ENCODE measurements at places on chromosomes 4 and X.
A peak's percentile ranks its signal among the peaks of the same experiment; 100 is the strongest.

- no peak for DNase-seq
Measured at GRCh38 chrX:20664131-20664530, 397.4 kb upstream of the RPS6KA3 start.

- DNase-seq: no peak
Measured at GRCh38 chr4:85798012-85798770, 323.2 kb downstream of the ARHGAP24 start.

- no peak for DNase-seq
Measured at GRCh38 chr4:176444741-176445140, 125.0 kb downstream of the SPCS3 start.

DNA sequence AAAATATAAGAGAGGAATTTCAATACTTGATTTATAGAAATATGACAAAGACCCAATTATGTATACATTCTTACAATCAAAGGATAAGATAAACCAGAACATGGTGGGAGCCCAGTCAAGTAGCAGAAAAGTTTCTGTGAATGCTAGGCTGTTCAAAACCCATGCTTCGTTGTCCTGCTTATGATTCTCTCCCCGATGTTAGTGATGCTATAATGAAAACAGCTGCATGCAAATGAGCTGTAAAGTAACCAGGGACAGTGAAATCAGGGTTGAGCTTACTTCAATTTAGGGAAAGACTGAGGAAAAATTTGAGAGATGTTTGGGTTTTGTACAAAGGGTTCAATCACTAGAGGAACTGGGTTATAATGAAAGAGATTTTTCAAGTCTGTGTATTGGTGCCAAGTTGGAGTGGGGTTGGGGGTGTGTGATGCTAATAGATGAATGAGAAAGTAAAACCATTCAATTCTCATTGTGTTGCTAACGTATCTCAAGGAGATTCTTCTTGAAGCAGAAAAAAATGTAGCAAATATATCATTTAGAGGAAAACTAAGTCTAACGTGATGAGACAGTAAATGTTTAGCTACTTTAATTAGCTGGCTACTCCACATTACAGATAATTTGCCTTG, 59.3 kb upstream of the PPP1R2C start:
- DNase-seq: peak; percentile 2

DNA sequence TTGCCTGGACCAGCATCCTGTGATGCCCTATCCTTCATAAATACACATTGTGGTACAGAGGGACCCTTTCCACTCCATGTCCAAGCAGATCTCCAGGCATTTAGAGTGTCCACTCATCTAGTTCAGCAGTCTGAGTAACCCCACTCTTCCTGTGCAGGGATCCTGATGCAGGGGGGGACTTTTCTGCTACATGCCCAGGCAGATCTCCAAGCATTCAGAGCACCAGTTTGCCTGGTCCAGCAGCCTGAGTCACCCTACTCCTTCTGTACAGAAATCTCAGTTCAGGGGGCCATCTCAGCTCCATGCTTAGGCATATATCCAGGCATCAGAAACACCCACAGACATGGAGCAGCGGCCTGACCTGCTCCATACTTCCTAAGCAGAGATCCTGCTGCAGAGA, 1089.8 kb downstream of the FAT4 start:
- no peak for DNase-seq

DNA sequence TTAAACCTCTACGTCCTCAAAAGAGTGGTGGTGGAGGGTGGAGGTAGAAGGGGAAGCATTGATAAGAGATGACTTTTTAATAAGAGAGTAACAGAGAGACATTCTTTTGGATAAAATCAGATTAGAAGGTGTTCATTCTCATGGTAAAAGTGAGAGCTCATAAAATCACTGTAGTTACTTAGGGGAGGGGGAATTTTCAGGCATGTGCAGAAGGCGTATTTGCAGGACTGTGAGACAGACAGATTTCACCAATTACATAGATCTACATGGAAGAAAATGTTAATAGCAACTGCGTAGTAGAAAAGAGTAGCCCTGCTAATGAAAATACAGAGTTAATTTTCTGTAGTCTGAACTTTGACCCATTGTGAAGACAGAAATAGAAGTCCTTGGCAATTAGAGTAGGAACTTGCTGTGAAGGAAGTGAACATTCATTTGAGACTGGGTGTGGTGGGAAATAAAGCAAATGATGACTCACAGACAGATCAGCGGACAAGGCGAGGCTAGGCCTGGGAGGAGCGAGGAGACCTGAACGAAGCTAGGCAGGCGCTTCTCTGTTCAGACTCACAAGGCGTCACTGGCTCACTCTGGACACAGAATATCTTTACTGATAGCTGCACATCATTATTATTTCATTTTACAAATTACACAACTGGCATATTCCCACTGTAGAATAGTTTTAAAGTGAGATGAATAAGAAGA, 57.2 kb upstream of the FAM9C start:
- no peak for DNase-seq

DNA sequence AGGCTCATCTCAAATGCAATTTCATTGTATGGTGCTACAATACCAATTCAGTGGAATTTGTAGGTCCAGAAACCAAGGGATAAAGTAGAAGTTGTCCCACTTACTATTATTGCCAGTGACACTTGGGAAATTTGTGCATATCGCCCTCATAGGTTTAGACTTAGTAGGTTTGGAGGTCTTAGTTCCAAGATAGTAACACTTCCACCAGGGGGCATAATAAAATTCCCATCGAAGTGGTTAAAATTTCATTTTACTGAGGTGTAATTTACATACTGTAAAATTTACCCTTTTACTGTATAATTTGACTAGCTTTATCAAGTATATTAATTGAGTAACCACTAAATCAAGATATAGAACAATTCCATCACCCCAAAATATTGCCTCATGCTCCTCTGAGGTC, 174.6 kb downstream of the INPP4B start:
- no peak for DNase-seq

All from GM12865 (cell line).